ENCODE measurements at places on chromosomes 16 and 17.

- DNase-seq: no peak
These were observed 230.6 kb upstream of the RPL38 start for GRCh38 chr17:73972901-73973300.

- DNase-seq: no peak
These were observed 31.8 kb upstream of the NAT9 start for GRCh38 chr17:74807925-74808324.

- no peak for DNase-seq
These were observed 78.6 kb upstream of the CREBBP start for GRCh38 chr16:3959148-3959547.

- no peak for DNase-seq
These were observed 705.5 kb upstream of the CDH8 start for GRCh38 chr16:62741692-62742091.

DNA sequence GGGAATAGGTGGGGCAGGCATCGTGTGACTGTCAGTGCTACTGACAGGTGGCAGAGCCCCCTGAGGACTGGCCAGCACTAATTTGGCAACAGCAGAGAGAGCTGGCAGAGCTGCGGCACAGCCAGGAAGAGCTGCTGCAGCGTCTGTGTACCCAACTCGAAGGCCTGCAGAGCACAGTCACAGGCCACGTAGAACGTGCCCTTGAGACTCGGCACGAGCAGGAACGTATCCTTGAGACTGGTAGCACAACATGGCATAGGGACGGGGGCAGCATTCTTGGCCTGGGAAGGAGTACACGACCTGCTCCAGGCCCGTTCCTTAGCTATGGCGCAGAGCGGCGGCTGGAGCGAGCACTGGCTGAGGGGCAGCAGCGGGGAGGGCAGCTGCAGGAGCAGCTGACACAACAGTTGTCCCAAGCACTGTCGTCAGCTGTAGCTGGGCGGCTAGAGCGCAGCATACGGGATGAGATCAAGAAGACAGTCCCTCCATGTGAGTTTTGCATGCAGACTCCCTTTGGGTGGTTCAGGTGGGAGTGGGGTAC is 3.0 kb upstream of the NRN1L start:
- DNase-seq: no peak

DNA sequence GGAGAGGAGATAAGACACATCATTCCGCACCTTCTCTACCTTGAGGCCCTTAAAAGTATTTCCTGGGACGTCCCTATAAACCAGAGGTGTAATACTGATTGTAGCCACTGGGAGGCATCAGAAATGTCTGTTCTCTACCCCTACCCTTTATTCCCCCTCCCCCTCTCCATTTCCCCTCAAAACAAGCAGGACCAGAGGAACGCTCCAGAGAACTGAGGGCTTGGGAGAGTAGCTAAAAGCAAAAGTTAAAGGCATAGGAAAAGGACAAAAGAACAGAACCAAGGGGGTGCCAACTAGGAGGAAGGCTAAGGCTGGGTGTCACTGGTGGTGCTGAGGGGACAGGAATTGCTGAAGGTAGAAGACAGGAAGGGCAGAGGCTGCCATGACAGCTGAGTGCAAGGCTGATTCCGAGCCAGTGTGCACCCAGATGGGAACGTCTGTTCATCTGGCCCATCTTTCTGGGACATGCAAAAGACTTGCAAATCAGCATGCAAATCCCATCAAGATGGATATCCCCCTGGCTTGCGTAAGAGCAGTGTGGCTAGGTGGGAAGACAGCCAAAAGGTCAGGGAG is 6.7 kb downstream of the CAMTA2 start:
- DNase-seq: peak; percentile 71

DNA sequence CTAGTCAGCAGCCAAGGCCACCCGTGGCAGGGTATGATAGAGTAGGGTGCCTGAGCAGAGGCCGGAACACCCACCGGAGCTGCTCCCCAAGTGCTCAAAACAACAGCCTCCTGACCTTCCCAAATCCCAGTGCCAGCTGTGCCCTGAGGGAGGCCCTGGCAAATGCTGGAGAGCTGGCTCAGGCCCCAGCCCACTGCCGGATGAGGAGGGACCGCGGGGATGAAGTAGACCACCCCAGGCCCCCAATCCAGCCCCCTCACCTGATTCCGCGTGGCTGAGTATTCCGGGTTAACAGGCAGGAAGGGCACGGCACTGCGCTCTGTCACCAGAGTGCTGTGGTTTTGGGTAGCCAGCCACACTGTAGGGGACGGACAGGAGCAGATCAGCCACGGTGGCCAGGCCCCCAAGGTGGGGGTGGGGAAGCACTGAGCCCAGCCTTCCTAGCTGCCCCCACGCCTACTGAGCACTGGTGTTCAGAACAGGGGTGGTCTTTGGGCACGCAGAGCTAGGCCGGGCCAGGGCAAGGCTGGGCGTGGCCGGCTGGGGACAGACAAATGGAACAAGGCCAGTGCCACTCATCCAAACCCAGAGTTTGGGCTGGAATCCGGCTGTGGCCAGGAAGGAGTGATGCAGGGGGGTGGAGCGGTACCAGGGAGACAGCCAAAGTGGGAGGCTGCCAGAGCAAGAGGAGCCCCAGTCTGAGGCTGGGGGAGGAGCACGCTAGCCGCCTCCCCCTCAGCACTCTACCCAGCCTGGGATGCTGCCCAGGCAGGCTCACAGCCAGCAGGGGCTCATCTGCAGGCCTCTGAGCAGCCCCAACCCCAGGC is 9.1 kb downstream of the TP53I13 start:
- DNase-seq: no peak

- peak; percentile 68 for DNase-seq
These were observed 12.7 kb downstream of the SLC35B1 start for GRCh38 chr17:49694847-49695697.

- no peak for DNase-seq
These were observed 24.1 kb downstream of the PSMD7 start for GRCh38 chr16:74320707-74321106.

GRCh38 chr16:84927621-84928591 is 83.4 kb downstream of the ZDHHC7 start:
- no peak for DNase-seq

DNA sequence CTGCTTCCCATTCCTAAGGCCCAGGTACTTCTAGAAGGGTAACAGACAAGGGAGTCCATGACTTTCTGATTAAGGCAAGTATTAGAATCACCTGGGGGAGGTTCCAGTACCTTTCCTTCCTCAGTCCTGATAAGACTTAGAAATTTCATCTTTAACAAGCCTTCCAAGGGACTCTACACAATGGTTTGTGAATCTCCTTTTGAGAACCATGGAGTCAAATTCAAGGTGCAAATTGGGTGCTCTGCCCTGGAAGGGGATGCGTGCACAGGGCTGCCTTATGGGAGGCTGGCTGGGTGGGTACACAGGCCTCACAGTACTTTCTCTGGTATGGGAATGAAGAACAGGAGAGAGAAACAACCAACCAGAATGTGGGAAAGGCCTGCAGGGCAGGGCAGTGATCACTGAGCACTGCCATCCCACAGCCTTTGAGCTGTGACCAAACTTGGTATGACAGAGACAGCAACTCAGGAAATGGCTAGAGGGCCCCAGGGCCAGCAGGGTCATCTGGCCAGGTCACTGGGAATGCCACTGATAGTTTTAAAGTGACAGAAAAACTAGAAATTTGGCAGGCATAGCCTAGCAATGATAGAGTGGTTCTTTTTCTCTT is 3.6 kb upstream of the TMIGD1 start:
- DNase-seq: no peak

- no peak for DNase-seq
These were observed 76.0 kb downstream of the CMIP start for GRCh38 chr16:81520560-81521135.

- DNase-seq: no peak
These were observed 14.6 kb downstream of the BCAR1 start for GRCh38 chr16:75236736-75237397.

DNA sequence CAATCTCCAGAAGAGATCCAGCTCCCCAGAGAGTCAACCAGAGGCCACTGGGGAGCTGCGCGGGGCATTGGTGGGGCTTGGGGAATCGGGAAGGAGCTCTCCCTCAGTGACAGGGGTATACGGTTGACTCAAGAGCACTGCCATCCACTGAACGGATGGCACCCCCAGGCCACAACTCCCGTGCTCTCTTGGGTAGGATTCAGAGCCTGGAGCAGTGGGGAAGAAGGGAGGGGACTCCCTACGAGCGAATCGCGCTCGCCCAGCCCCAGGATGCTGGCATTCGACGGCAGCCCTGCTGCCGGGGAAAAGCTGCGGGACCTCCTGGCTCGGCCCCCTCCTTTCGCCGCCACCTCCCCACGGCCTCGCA is 473 bp upstream of the TPPP3 start:
- DNase-seq: no peak

- no peak for DNase-seq
These were observed 48.6 kb downstream of the CMIP start for GRCh38 chr16:81492965-81493754.

- DNase-seq: no peak
These were observed 14.0 kb upstream of the RBFOX1 start for GRCh38 chr16:7318686-7319085.

DNA sequence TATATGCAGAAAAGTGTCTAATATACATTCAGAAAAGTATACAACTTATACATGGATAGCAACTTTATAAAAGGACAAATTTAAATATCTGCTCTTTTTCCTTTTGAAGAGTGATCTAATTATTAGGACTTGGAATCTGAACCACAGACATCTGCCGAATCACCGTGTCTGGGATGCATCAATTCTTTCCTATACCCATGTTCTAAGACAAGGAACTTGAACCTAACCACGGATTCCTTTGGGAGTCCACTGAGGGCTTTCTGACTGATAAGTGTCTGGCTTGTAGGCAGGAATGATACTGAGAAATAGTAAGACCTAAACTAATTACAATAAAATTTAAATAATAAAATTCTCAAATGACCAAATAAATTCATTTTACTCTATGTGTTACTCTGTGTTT is 54.2 kb downstream of the NDEL1 start:
- no peak for DNase-seq

DNA sequence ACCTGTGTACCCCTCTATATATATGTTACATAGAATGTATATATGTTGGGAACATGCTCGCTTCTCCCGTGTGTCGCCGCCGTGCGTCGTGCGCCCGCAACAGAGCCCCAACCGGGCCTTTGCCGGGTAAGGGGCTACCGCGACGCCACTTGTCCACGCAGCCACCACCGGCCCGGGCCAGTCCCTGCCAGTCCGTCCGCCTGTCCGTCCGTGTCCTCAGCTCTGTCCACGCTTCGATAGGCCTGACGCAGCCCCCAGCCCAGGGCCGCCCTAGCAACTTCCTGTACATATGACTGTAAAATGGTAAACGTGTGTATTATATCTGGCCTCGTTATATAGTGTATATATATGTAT is 25.9 kb downstream of the SREBF1 start:
- no peak for DNase-seq

DNA sequence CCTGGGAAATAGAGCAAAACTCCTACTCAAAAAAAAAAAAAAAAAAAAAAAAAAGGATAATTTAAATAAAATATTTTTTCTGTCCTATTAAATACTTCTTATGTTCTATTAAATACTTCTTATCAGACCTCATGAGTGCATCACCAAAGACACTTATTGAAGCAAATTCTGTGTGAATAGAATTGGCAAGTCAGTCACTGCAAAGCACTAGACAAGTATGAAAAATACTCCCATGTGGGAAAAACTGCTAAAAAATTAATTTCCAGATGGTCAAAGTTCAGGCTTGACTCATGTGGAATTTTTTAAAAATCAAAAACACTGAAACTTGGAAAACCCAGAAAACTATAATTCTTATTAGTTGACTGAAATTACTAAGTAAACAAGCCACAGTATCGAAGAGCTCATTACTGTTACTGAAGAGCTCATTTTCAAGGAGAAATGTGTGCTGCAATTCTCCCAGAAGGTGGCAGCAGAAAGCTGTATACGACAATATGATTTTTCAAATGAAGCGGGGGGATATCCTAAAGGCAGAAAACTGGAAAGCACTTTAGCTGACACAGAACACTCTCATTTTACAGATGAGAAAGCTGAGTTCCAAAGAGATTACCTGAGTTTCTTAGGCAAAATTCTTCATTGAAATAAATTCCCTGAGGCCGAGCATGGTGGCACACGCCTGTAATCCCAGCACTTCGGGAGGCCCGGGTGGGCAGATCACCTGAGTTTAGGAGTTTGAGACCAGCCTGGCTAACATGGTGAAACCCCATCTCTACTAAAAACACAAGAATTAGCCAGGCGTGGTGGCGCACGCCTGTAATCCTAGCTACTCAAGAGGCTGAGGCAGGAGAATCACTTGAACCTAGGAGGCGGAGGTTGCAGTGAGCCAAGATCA is 15.9 kb upstream of the FBXO47 start:
- peak; percentile 53 for DNase-seq

DNA sequence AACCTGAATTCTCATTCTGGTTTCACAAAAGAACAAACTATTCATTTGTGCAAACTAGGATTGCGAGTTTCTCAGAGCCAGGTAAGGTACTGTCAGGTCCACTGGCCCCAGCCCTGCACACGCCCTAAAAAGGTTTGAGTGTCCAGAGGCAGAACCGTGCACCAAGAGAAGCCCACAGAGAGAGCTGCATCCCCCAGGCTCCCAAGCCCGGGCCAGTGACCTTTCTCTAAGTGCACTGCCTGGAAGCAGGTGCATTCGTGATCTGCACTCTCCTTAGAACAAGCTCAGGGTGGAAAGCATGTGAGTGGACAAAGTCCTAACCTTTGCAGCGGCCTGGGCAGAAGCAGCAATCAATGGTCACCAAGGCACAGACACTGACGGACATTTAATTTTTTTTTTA is 26.8 kb downstream of the MEAK7 start:
- no peak for DNase-seq

DNA sequence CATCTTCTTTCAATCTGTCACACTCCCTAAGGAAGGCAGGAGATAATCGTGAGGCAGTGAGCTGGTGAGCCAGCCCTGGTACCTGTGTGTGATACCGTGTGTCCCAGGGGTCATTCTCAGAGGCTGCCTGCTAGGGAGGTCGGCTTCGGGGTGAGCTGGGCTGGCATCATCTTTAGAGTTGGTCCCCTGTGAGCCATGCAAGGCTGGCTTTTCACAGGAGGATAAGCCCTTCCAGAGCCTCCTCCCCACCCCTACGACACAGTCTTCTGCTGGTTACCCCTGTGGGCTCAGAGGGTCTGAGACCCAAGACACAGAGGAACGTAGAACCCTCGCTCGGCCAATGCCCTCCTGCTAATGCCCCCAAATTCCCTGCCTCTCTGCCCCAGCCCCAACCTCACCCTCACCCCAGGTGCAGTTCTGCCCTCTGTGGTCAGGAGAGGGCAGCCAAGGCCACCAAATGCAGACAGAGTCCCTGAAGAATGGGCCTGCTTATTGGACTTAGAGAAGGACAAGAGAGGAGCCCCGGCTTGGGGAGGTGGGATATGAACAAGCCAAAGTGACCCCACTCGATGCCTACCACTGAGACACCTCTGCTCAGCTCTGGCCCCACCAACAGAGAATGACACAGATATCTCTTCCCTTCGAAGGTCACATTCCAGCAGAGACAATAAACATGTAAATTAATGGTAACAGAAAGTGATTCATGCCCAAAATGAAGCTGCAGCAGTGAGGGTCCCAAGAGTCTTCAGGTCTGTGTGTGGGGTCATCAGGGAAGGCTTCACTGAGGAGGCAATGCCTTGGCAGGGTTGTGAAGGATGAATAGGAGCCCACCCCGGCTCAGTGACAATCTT is 80.8 kb upstream of the CCL1 start:
- no peak for DNase-seq

All from naive thymus-derived CD8-positive, alpha-beta T cell (primary cell).